ENCODE measurements at places on chromosomes 4 and X.

GRCh38 chr4:153521999-153522801 lies 56.0 kb downstream of the TMEM131L start:
- DNase-seq: no peak

DNA sequence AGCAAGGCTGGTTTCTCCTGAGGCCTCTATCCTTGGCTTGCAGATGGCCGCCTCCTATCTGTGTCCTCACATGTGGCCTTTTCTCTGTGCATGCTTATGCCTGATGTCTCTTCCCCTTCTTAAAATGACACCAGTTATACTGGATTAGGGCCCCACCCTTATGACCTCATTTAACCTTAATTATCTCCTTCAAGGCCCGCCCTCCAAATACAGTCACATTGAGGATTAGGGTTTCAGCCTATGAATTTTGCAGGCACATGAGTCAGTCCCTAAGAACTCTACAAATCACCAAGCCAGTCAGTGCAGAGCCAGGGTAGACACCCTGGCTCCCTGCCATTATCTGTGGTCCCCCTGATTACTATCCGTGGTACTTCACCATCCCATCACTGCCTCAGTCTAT lies 51.6 kb downstream of the MAML3 start:
- DNase-seq: no peak

DNA sequence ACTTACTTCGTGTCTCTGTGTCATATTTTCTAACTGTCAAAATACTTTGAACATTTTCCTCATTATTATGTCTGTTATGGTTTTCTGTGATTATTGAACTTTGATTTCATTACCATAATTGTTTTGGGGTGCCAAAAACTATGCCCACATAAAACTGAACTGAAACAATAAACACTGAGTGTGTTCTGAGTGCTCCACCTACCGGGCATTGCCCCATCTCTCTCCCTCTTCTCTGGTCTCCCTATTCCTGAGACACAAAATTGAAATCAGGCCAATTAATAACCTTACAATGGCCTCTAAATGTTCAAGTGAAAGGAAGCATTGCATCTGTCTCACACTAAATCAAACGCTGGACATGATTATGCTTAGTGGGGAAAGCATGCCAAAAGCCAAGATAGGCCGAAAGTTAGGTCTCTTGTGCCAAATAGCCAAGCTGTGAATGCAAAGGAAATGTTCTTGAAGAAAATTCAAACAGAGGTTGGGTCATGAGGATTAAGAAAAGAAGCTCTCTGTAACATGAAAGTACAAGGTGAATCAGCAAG lies 972.3 kb downstream of the PCDH7 start:
- DNase-seq: no peak

DNA sequence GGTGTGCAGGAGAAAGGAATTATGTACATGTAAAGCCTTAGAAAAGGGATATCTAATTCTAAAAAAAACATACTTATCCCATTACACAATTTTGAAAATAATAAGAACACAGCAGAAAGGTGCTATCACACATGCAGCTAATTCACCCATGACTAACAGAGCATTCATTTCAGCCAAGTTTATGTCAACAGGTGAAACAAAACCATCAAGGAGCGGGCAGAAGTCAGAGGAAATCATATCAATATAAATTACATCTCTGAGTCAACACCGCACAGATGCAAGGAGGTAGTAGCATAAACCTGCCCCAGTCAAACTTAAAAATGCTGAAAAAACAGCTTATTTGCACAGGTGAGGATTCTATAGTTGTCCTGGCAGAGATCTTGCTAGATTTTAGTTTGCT lies 197.9 kb downstream of the PRDM5 start:
- no peak for DNase-seq

DNA sequence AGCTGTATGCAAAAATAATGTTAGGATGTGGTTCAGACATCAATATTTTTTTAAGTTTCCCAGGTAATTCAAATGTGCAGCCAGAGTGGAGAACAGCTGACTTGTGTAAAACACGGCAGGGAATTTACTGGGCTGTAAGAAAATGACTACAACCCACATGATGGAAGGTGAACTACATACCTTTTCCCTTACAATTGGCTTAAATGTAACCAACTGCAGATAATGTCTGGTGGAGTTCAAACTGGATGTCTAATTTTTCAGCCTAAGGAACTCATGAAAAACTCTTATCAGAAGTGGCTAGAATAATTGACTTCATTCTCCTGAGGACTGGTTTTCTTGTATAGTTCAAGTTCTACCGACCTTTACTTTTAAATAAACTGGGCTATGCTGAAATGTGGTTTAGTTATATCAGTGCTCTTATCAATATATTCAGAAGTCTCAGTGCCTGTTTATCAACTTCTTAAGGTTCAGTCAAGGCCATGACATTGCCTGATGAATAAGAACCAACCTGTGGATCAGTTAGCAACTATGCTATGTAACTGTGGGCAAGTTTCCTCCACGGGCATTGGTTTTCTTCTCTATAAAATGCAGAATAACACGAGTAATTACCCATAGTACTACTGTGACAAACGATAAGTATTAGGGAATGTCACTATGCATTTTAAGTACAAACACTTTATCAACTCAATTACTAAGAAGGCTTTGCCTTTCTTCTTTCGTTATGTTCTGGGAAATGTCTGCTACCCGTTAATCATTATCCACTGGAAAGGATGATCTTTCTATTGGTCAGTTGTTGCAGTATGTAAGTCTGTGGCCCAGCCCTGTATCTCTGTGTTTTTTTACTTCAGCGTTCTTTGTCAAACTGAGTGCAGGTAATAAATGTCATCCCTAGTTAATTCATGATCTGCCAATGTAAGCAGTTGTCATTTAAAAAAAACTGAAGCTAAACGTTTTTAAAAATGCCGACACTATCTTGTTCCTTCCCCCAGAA lies 181.6 kb downstream of the PCDH7 start:
- no peak for DNase-seq

DNA sequence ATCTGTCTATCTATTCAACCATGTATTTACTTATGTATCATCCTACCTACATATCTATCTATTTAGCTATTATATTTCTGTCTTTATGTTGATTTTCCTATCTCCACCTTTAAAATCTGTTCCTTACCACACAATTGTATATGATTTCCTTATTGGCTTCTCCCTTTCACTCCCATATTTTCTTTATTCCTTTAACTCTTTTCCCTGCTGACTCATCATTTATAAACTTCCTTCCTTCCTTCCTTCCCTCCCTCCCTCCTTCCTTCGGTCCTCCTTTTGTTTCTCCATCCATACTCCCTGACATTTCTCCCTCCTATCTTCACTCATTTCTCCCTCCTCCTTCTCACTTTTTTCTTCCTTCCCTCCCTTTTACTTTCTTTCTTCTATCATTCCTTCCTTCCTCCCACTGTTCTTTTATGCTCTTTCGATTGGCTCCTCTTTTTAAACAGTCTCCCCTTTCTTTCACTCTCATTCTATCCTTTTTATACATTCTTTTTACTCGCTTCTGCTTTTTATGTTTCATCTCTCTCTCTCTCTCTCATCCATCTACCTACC lies 100.3 kb downstream of the RBMX2 start:
- no peak for DNase-seq

GRCh38 chr4:8349664-8350236 lies 80.2 kb downstream of the HTRA3 start:
- DNase-seq: no peak

GRCh38 chrX:30538271-30538670 lies 39.3 kb downstream of the TASL start:
- no peak for DNase-seq

- DNase-seq: no peak
Measured at GRCh38 chrX:120321520-120322281, 10.4 kb upstream of the TMEM255A start.

DNA sequence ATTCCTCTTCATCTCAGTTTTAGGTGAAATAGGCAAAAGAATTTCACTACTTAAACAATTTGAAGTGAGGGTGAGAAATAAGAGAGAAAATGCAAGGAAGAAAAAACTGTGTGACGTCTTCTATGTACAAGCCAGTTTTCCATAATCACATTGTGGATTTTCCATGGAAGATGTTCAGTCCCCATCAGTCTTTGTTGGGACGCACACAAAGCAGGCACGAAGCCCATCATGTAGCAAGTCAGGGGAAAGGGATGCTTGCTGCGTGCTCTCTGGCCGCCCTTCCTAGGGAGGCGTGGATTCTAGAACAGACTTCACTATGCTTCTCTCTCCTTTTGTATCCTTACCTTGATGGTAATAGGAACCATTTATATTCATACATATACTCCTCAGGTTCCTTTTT lies 54.7 kb downstream of the RBPJ start:
- no peak for DNase-seq

- DNase-seq: no peak
Measured at GRCh38 chr4:173912384-173912783, 371.1 kb downstream of the FBXO8 start.

DNA sequence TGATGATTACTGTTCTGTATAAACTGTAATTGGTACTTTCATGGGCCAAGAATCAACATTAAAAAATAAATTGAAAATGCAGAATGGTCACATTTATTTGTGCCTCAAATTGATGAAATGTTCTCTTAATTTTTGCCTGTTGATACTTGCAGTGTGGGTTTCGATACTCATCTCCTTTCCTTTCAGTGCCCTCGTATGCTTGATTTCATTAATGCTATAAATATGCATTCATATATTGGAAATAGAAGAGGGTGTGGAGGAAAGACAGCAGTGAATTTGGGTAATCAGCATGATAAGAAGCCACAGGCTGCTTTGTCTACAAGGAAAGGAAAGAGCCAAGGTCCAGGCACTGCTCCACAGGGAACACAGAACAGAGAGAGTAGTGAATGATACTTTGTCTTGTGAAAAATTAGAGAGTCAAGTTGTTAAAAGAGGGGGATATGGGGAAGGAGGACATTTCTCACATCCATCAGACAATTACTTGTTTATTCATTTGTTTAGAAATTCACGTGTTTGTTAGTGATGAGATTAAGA lies 1.0 kb upstream of the DDX60 start:
- DNase-seq: no peak

DNA sequence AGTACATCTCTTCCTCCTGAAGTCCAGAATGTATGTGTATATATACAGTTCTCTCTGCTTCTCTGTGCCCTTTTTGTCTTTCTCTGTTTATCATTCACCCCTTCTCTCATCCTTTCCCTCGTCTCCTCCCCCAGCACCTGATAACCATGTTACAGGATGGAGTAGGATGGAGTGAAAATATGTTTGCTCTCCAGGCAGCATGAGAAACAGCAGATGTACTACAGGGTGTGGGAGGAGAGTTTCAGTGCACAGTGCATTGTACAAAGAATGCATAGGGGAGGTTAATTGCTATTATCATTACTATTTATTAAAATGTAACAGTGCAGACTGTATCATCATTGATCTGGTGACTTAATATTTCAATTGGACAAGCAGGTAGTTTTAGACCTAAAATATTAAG lies 104.5 kb downstream of the MFAP3L start:
- DNase-seq: no peak

DNA sequence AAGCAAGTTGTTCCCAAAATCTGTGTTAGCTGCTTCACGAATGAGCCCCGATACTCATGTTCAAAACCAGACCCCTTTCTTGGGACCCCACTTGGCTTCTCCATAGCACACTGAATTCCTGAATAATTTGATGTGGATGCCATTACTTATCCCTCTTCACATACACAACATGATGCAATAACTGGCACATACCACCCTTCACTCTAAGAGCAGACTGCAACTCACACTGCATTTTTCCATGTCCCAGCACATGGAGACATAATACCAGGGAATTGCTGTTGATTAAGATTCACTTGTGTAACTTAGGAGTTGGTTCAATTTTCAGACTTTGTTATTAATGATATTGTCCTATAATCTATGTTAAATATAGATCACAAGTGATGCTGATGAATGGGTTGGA lies 213.4 kb downstream of the MAML3 start:
- DNase-seq: no peak

DNA sequence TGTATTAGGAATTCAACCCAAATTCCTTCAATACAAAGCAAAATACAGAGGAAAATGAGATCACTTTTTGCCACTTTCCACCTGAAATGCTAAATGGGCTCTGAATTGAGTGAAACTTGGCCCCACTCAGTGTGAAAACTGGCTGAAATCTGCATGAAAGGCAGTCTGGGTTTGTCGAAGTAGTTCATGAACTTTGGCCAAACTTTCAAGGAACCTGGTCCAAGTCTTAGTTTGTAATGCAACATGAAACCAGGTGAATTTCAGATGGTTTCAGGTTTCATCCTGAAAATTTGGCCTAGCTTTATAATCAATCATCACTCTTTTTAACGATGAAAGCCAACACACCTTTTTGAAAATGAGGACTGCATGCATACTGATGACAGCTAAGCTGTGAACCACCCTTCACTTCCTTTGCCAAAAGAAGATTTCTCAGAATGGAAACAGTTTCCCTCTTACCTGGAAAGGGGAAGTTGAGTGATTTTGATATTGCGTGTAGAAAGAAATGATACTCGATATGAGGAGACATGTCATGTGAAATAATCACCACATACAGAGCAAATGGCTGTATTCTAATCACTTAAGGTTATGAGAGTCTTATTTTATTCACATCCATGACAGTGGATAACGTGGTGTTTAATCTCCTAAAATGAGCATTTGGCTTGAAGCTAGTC lies 209.9 kb upstream of the ETNPPL start:
- DNase-seq: no peak

DNA sequence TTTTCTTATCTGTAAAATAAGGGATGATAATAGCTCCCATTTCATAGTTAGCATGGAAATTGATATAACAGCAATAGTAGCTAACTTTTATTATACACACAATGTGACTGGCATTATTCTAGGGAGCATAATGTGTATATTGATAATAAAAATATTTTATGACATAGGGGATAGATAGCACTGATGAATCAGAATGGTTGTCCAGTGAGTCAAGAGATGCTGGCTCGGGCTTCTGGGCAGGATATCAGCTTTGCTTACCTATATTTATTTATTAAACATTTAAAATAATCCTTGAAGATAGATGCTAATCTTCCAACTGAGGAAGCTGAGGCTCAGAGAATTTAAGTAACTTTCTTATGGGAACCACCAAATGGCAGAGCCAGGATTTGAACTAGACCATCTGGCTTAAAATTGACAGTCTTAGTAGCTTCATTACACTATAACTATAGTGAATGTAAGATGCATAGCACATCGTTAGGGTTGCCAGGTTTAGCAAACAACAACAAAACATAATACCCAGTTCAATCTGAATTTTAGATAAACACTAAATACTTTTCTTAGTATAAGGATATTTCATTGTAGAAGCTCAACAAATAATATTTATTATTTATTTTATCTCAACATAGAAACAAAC lies 2.7 kb downstream of the AFP start:
- DNase-seq: no peak

- no peak for DNase-seq
Measured at GRCh38 chrX:118459494-118459893, 36.1 kb upstream of the DOCK11 start.

DNA sequence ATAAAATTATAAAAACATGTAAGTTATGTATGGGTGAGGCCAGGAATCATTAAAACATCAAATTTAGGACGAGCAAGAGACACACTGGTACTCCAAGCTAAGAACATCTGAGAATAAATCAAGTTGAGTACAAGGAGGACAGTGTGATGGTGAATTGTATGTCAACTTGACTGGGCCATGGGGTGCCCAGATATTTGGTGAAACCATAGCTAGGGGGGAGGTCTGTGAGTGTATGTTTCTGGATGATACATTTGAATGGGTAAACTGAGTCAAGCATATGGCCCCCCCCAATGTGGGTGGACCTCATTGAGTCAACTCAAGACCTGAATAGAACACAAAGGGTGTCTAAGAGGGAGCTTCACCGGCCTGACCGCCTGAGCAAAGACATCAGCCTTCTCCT lies 115.3 kb upstream of the BCOR start:
- no peak for DNase-seq

GRCh38 chr4:136281889-136282288 lies 1250.4 kb downstream of the PCDH18 start:
- no peak for DNase-seq
